ENCODE measurements at places on chromosomes 6 and 20. TPM values are rescaled to one million over a fixed set of nuclear protein-coding genes. Genes with fewer than 3 reads are reported as not detected.

DNA sequence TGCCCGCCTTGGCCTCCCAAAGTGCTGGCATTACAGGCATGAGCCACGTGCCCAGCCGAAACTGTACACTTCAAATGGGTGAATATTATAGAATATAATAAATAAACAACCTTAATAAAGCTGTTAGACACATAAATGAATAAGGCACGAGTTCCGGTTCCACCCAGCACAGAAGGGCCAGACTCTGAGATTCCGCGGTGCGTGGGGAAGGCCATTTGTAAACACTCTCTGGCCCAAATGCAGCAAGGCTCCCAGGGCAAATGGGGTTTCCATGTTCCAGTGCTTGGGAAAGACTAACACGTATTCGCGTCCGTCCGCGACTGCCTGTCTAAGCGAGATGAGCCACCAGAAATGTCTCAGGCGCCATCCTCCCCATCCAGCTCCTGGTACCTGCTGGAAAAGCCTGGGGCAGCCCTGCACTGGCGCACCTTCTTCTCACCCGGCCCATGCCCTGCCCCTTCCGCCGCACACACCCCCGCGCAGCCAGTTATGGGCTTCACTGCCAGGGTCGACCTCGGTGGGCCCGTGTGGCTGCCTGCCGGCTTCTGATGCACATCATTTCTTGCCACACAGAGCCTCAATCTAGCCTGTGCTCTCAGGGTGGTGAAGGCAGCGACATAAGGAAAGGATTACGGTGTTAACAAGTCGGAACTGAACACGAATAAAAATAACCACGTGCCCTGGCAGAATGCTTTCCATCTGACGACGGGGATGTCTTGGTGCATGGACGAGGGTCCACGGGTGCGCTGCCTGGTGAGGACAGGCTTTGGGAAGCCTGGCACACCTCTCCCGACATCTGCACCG, 5.5 kb upstream of the LSM14B start:
- no peak for DNase-seq

The GRM1 gene
- total RNA-seq, result not detected

The ASIP gene
- not detected for total RNA-seq

DNA sequence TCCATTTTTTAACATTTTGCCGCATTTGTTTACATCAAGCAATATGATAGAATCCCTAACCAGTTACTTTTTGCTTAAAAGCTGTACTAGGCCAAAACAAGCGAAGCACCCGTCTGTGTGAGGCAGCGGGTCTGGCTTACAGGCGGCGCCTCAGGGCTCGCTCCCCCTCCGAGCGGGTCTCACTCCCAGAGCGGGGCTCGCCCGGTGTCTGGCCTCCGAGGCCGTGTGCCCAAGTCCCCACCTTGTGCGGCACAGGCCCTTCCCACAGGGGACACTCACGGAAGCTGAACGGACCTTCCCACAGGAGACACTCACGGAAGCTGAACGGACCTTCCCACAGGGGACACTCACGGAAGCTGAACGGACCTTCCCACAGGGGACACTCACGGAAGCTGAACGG, 23.4 kb downstream of the ZBTB46 start:
- no peak for DNase-seq

The GHRH gene
- not detected for total RNA-seq

DNA sequence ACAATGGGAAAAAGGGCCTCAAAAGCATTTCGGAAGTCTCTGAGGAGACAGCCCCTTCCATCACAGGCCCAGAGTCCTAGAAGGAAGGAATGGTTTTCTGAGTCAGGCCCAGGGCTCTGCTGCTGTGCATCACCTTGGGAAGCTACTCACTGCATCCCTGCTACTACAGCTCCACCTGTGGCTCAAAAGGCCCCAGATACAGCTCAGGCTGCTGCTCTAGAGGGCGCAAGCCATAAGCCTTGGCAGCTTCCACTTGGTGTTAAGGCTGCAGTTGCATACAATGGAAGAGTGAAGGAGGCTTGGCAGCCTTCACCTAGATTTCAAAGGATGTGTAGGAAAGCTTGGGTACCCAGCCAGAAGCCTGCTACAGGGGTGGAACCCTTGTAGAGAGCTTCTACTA, 54.8 kb downstream of the MEI4 start:
- DNase-seq, result no peak

DNA sequence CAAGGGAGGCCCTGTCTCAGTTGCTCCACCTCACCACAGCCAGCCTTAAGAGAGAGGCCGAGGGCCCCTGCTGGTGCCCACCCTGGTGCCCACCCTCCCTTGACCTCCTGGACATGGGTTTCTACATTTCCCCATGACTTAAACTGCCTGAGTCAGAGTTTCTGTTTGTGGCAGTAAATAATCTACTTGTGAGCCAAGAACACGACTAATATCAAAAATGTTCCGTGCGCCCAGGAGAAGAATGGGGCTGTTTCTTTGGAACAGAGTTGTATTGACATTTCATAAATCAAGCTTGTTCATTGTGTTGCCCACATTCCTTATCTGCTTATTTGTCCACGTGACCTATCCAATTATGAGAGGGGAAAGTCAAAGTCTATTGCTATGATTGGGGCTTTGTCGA, 143.5 kb downstream of the ANKRD60 start:
- no peak for DNase-seq

GRCh38 chr6:130945401-130945919, 117.6 kb downstream of the EPB41L2 start:
- no peak for DNase-seq

All from aorta (tissue), 5 donors.